ENCODE measurements at places on chromosomes 2 and 18.
A peak's percentile ranks its signal among the peaks of the same experiment; 100 is the strongest.

- DNase-seq: no peak
Observed at GRCh38 chr2:11032396-11032795, 120.7 kb downstream of the KCNF1 start.

- no peak for DNase-seq
Observed at GRCh38 chr2:144330951-144331673, 188.8 kb downstream of the ZEB2 start.

GRCh38 chr2:100894105-100894795 lies 74.3 kb downstream of the NPAS2 start:
- no peak for DNase-seq

DNA sequence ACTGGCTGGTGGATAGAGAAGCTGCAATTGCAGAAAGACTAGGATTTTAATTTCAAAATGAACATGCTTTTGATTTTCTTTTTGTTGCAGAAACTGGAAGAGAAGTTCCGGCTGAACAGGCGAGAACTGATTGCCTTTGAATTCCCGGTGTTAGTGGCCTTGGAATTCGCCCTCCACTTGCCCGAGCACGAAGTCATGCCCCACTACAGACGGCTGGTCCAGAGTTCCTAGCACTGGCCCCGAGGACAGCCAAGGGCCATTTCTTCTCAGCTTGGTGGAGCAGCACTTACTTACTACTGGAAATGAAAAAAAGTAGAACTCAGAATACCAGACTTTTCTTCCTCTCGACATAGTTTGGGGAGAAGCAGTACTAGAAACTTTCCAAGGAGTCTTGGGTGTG lies 121.9 kb downstream of the CABLES1 start:
- no peak for DNase-seq

GRCh38 chr2:56202381-56203121 lies 18.8 kb downstream of the CCDC85A start:
- DNase-seq: no peak

GRCh38 chr2:238847841-238848690 lies at the start of gene TWIST2:
Gene TWIST2 (plus strand): TSS chr2:238848085. CDS start chr2:238848216, 131 bp downstream.
- peak; percentile 24 for DNase-seq

DNA sequence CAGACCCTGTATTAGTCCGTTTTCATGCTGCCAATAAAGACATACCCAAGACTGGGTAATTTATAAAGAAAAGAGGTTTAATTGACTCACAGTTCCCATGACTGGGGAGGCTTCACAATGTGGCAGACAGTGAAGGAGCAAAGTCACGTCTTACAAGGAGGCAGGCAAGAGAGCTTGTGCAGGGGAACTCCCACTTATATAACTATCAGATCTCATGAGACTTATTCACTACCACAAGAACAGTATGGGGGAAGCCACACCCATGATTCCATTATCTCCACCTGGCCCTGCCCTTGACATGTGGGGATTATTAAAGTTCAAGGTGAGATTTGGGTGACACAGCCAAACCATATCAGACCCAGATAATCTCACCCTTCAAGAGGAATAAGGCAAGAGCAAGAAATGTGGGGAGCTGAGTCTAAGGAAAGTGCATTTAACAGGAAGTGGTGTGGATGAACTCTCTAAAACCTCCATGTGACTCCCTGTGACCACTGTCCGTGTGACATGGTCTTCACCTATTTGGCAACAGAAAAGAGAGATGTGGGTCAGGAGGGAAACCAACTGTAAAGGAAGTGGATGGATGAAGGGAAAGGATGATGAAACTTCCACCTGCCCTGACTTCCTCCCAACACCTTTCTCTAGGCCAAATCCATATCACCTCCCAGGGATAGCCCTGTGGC lies 110.6 kb downstream of the ATL2 start:
- no peak for DNase-seq

- no peak for DNase-seq
Observed at GRCh38 chr2:120564213-120565094, 171.2 kb upstream of the GLI2 start.

GRCh38 chr2:138125306-138126288 lies 161.3 kb downstream of the HNMT start:
- DNase-seq: no peak

DNA sequence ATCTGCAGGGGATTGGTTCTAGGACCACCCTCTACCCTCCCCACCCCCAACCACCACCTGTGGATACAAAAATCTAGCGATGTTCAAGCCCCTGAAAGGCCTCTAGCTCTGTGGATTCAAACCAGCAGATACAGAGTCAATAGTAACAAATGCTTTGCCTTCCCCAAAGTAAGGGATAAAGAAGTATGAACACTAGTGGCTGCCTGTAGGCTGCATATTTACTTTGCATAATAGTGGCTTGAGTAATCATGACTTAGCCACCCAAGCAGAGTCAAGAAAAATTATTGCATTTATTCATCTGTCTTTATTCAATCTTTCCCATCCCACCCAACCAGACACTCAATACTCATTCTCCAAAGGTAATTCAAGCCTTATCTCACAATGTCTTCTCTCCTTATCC lies 43.8 kb downstream of the SOCS6 start:
- no peak for DNase-seq

- DNase-seq: no peak
Observed at GRCh38 chr2:71748227-71748626, 294.9 kb downstream of the DYSF start.
